ENCODE measurements at places on chromosomes 7 and 10. TPM values are rescaled to one million over a fixed set of nuclear protein-coding genes. Genes with fewer than 3 reads are reported as not detected.

DNA sequence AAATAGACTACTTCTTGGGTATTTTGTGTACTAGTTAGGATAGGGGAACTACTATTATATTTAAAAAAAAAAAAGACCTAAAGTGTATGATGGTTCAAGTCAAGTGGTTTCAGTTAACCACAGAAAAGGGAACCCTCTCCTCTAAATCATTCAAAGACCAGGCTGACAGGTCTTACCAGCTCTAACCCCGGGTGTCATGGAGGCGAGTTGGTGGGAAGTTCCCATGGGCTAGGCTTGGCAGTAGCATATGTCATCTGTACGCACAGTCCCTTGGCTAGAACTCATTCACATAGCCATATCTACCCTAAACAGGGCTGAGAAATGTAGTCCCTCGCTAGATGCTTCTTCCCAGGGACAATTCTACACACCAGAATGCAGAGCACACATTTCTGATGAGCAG, 37.7 kb upstream of the KCNMA1 start:
- DNase-seq = no peak

DNA sequence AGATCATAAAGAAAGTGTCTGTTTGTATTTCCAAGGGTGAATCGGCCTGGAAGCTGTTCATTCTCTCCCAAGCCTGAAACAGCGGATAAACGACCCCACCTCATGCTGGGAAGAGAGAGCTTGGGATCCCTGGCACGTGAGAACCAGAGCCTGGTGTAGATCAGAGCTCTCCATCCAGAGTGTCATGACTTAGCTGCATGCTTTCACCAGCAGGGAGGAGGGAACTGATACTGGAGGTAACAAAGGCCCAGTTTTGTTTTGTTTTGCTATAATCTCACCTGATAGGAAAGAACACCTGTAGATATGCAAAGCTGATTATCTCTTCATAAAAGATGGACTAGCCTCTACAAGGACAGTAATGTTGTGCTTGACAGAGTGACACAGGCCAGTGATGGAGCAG, 236.6 kb downstream of the POM121L12 start:
- no peak for DNase-seq

- peak; percentile 17 for DNase-seq
Observed at GRCh38 chr10:62744136-62744535, 60.4 kb upstream of the ADO start.

DNA sequence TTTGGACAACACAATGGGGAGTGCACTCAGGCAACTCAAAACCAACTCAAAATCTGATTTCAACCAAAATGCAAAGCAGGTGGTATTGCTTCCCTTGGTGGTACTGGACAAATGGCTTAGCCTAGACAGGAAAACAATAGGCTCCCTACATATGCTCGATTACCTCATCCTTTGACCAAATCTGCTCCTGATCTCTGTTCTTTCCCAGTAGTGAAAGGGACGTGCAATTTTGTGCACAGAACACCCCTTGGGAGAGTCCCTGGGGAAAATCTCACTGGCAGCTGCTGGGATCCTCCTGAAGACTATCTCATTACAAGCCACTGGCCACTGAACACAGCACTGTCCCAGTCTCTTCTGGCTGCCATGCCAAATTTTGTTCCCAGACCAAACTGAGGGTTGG, 149.2 kb upstream of the VSTM2A start:
- no peak for DNase-seq

- DNase-seq = no peak
Observed at GRCh38 chr10:92753865-92754264, 64.1 kb downstream of the HHEX start.

DNA sequence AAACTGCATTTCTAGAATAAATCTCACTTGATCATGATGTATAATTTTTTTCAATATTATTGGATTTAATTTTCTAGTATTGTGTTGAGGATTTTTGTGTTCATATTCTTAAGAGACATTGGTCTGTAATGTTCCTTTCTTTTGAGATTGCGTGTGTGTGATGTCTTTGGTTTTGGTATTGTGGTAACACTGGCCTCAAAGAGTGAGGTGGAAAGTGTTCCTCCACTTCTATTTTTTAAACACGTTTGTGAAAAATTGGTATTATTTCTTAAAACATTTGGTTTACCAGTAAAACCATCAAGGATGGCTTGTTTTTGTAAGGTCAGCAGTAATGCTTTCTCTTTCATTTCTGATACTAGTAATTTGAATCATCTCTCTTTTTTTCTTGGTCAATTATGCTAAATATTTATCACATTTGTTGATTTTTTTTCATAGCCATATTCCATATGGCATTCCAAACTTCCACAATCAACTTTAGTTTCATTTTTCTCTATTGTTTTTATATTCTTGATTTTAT, 290.2 kb upstream of the CDC14C start:
- no peak for DNase-seq

DNA sequence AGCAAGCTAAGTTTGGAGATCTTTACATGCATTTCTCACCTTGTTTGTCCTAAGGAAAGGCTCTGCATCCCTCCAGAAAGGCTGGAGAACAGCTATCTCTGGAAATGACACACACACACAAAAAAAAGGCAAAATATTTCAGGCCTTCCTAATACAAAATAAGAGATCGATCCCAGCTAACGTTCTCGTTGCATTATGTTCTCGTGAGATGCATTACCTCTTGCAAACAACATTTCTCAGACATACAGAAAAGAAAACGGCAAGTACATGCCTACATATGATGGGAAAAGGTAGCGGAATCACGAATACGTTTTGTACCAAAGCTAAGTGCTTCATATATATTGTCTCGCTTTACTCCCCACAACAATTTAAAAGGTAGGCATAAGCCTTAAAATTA, 488 bp downstream of the MTERF1 start:
- no peak for DNase-seq

DNA sequence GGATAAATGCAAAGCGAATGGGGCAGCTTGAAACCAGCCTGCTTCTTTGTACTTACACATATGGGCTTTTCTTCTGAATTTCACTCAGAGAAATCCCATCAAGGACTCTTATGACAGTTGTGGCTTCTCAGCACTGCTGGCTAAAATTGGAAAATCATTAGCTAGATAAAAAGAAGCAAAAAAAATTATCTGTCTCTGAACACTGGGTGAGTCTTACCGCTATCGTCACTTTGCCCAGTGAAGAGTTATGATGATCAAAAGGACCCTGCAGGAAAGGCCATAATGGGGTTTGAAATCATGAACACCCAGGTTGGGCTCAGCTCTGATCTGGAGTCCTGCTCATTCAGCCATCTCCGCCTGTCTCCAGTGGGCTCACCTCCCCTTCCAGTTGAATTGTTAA, 34.3 kb downstream of the AOAH start:
- no peak for DNase-seq

DNA sequence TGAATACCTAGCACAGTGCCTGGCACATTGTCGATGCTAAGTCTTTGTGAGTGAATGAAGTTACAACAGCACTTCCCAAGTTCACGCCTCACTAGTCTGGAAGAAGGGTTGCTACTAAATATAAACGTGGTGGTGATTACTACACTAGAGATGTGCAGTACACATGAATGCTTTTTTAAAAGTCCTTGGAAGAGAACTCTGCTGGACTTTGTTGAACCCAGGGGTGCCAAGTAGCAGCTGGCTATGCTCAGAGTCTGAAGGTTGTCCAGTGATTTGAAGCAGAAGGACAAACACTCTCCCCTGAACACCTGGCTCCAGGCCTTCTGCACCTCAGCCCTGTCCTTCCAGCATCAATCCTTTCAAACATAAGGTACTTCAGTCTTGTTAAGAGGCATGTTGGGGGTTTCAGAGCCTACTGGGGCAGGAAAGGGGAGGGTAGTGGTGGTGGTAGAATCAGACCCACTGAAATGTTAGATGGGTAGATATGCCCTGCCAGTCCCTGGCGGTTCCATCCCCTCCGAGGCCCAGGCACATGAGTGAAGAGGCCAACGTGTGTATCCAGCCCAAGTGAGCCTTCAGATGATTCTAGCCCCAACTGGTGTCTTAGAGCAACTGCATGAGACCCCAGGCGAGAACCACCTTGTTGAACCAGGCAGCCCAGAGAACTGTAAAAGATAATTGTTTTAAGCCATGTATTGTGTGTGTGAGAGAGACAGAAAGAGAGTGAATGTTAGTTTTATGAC, 94.4 kb downstream of the TAX1BP1 start:
- no peak for DNase-seq

- DNase-seq = no peak
Observed at GRCh38 chr7:134828361-134828760, 48.9 kb downstream of the CALD1 start.

DNA sequence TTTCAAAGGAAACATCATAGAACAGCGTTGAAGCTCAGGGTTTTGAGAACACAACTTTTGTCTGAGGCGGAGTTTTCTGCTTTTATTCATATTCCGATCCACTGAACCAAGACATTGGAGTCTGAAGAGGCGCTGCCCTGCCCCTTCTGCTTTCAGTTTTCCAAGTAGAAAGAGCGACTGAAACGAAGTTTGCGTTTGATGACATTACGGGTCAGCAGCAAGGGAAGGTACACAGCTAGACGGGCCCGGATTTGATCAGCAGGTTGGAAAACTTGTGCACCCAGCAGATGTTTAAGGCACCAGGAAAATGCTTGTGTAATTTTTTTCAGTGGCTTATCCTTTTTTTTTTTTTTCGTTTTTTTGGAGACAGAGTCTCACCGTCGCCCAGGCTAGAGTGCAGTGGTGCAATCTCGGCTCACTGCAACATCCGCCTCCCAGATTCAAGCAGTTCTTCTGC, 720 bp downstream of the SUN1 start:
- no peak for DNase-seq

DNA sequence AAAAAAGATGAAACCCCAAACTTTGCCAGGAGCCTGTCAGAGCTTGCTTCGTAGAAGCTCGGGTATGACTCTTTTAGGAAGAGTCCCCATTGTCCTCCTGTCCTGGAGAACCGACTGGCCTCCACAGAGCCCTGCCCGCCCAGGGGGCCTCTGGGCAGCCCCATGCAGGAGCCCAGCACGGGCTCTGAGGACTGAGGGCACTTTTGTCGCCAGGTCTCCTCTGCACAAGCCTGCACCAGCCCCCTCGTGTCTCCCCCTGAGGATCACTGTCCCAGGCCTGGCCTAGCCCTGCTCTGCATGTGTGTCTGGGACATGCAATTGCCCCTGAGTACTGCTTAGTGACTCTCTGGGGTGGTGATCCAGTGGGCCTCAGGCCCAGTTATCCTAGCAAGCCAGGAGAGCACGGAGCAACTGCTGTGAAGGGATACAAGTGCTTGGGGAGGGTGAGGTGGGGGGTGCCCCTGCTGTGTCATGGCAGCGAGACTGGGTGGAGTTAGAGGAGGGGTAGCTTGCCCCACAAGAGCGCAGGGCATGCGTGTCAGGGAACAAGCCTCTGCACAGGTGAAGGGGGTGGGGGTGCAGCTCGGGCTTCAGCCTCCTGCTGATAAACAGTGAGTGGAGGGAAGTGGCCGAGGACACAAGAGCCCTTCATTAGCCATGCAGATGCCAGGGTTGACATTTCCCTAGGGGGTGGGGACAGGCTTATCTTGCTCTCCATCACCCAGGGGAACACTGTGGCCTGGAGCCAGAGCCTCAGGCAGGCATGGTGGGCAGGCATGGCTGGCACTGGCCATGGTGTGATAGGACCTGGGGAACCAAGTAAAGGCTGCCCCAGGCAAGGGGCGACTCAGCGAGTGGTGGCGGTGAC, 143.4 kb downstream of the C10orf105 start:
- DNase-seq = no peak

GRCh38 chr10:77045085-77045484, 592.5 kb downstream of the KCNMA1 start:
- DNase-seq = no peak

DNA sequence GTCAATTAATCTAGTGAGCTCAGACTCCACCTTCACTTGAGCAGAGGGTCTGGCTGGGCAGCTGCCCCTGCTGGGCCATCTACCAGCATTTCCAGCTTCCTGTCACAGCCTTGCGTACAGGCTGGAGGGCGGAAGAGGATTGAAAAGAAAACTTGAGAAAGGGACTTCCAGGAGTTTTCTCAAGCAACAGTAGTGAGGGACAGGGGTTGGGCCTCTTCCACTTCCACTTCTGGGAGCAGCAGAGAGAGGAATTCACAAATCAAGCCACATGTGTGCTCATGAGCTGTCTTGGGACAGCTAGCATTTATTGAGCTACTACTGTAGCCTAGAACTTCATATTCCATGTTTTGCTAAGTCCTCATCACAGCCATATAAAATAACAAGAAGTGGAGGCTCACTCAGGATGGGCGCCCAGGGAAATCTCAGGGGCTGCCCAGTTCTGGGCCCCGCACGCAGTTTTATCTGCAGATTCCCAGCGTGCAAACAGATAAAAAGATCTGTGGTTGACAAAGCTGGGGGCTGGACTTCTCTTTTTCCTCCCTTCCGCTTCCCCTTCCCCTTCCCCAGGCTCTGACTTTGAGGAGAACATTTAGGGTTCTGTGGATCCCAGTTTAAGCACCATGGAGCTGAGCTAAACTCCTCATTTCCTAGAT, 135.8 kb downstream of the RGS10 start:
- DNase-seq = no peak

- DNase-seq = no peak
Observed at GRCh38 chr10:113922787-113923570, 68.5 kb downstream of the NHLRC2 start.

DNA sequence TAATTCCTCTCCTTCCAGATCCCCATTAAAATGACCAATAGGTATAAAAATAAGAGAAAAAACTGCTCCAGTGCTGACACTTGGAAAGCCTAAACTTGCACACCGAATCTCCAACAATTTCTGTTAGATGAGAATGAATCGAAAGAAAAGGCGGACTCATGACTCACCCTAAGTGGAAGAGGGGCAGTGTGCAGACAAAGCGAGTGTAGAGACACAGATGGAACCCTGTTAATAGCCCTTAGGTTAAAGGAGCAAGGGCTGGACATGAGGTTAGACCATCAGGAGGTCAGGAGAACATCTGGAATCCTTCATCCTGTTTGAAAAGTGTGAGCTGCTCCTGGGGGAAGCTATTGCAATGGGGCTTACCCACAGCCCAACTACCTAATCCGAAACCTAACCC, 103.4 kb upstream of the GLI3 start:
- DNase-seq = no peak

Gene ANKMY2
- 35.9 TPM for total RNA-seq

Gene ITPRID1
- not detected for total RNA-seq

Gene HMX2
- not detected for total RNA-seq

Gene ITGB8
- total RNA-seq = 56.5 TPM

Gene CALHM1
- total RNA-seq = not detected

Gene NYAP1
- 3.6 TPM for total RNA-seq

Gene TLL2
- total RNA-seq = 3.8 TPM

Data from Caki2 (cell line).